ENCODE measurements at places on chromosomes 1 and 21.

GRCh38 chr1:109225711-109226445 is 12.2 kb downstream of the SARS1 start:
- DNase-seq, result no peak

GRCh38 chr1:71245246-71245645 is 164.4 kb upstream of the ZRANB2 start:
- no peak for DNase-seq

DNA sequence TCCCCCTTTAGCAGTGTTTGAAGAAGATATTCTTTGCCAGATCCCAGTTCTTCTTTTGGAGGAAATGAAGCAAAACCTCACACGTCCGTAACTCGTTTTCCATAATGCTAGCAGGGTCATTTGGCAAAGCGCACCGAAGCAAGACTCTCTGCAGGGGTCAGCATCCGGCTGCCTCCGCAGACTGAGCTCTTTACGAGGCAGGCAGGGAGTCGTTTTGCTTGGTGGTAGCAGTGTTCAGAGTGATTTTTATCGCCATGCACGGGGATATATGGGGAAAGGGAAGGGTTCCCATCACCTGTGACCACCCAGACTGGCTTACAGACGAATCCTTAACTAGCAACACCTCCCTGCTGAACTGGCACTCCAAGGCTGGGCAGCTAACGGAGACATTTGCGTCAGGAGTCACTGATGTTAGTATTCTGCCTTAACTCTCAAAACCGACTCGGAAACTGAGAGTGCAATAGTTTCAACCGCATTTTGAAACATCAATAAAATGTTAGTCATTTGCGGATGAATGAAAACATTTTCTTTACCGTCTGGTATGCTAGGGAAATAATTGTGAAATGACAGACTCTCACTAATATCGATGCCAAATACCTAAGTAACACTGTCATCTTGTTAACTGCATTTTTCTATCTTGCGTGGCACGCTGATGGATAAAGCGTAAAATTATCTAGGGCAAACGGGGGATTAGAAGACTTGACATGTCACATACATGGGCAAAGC is 2.2 kb upstream of the NEGR1 start:
- DNase-seq, result peak; percentile 54

DNA sequence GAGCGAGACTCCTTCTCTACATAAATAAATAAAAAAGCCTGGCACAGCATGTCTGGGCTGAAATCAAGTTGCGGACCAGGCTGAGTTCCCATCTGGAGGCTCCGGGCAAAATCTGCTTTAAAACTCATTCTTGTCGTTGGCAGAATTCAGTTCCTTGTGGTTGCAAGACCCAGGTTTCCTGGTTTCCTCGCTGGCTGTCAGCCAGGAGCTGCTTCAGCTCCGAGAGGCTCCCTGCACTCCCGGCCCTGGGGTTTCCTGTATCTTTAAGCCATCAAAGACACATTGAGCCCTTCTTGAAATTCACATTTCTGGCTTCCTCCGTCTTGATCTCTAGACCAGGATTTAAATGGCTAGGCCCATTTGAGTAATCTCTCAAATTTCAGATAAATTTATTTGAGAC is 20.6 kb upstream of the SCCPDH start:
- DNase-seq, result no peak

GRCh38 chr21:44773291-44773932 is 28.2 kb downstream of the UBE2G2 start:
- DNase-seq, result no peak

- no peak for DNase-seq
These were observed 61.4 kb upstream of the CXADR start for GRCh38 chr21:17451364-17451891.

DNA sequence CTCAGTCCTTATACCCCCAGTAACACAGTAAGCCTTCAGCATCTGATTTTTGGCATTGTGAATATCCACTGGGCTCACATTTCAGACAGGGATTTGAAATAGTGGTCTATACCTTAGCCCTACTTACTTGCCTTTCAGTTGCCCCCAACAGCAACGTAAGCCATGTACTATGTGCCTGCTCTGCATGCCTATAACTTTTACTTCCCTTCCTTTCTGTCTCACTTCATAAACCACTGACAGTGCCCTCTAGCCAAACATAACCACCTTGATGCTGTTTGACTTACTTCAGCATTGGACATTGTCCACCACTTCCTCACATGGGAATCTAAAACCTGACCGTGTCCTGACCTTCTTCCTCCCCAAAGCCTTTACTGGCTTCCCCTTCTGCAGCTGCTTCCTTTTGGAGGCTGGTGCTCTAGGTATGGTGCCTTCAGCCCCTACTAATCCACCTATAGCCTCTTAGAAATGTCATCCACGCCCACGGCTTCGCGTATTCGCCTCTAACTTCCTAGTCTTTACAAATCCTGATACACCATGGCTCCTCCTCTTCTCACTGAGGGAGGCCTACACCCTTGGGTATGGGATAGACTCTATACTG is 3.6 kb upstream of the ZNF672 start:
- DNase-seq, result no peak

DNA sequence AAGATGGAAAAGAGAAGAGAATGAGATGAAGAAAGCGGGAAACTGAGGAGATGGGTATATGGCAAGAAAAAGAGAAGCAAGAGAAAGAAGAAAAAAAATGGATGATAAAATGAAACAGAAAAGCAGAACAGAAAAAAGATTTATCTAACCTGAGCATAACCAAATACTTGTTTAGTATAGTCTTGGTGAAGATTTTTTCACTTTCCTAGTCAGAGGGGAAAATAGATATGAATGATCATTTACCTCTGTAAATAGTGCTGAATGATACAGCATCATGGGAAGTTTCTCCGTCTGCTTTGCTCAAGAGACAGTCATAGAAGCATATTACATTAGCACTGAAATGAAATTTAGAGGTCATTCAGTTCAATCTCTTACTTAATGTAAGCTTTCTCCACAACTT is 36.1 kb upstream of the PLPPR4 start:
- DNase-seq, result no peak

All from WTC11 (cell line).